Activated CD8-positive, alpha-beta T cell treated with anti-CD3 and anti-CD28 coated beads for 36 hours (primary cell): ENCODE measurements at places on chromosomes 11 and 22. TPM values are rescaled to one million over a fixed set of nuclear protein-coding genes. Genes with fewer than 3 reads are reported as not detected.

CLMP gene
- not detected for total RNA-seq

MIOX gene
- total RNA-seq, result 0.29 TPM

KCNQ1OT1 gene
- 0.22 TPM for total RNA-seq

RNH1 gene
- total RNA-seq, result 105 TPM

SCGB1C1 gene
- not detected for total RNA-seq

OR5A2 gene
- total RNA-seq, result not detected

CENPM gene
- 63.1 TPM for total RNA-seq

FAU gene
- total RNA-seq, result 1,137 TPM

SYT13 gene
- total RNA-seq, result not detected

SORL1 gene
- total RNA-seq, result 64.6 TPM

CRYBB1 gene
- not detected for total RNA-seq

FLRT1 gene
- total RNA-seq, result not detected

VWCE gene
- 25.8 TPM for total RNA-seq

GAB4 gene
- not detected for total RNA-seq

PRSS23 gene
- total RNA-seq, result 1.4 TPM

CAPN1 gene
- 72.6 TPM for total RNA-seq

SLC25A45 gene
- 12.8 TPM for total RNA-seq

GNG3 gene
- not detected for total RNA-seq

RAB38 gene
- 3.4 TPM for total RNA-seq
